Uterus (tissue), 4 donors: ENCODE measurements at places on chromosomes 11 and 22. TPM values are rescaled to one million over a fixed set of nuclear protein-coding genes. Genes with fewer than 3 reads are reported as not detected.

Gene ANKK1
- 0.41 TPM for total RNA-seq

Gene SHANK2
- total RNA-seq, result 0.88 TPM

Gene TSPAN4
- total RNA-seq, result 119 TPM

DNA sequence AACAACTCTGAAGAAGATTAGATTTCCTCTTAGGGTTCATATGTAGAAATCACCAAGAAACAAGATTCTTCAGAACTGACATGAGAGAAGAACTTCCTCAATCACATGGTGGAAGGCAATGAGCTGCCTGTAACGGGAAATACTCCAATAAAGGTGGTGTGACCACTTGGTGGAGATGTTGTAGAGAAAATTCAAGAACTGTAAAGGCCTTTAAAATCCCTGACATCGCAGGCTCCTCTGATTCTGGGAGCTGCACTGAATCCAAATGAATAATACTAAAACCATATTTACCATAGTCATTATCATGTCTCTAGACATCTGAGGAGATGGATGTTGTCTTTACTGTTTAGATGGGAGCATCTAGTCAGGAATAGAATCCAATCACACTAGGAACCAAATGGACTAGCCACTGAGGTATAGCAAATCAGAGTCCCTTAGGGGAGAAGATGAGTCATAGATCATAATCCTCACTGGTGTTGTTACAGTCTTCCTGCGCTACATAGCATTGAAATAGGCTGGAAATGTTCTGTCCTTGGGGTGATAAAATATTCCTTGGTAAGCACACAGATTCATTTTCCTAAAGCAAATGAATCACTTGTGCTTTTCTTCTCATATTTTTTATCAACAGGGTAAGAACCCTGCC, 321.6 kb upstream of the TENM4 start:
- H3K4me3 ChIP-seq, result no peak overlapping the region
- H3K4me1 ChIP-seq, result no peaks in the 10 kb centered on the region
- no peaks in the 10 kb centered on the region for H3K27me3 ChIP-seq

- no peaks in the 10 kb centered on the region for H3K27me3 ChIP-seq
- H3K4me1 ChIP-seq, result peaks cover 24% of the 10 kb centered on the region
- no peak for DNase-seq
- H3K36me3 ChIP-seq, result no peaks in the 10 kb centered on the region
- peak overlapping the region; percentile 75 for H3K27ac ChIP-seq
These were observed 21.0 kb upstream of the WNT7B start for GRCh38 chr22:45997777-45998637.

GRCh38 chr11:102291831-102292230, 25.5 kb upstream of the BIRC3 start:
- no peak for DNase-seq
- H3K4me3 ChIP-seq, result no peak overlapping the region
- H3K4me1 ChIP-seq, result peaks cover 9% of the 10 kb centered on the region

DNA sequence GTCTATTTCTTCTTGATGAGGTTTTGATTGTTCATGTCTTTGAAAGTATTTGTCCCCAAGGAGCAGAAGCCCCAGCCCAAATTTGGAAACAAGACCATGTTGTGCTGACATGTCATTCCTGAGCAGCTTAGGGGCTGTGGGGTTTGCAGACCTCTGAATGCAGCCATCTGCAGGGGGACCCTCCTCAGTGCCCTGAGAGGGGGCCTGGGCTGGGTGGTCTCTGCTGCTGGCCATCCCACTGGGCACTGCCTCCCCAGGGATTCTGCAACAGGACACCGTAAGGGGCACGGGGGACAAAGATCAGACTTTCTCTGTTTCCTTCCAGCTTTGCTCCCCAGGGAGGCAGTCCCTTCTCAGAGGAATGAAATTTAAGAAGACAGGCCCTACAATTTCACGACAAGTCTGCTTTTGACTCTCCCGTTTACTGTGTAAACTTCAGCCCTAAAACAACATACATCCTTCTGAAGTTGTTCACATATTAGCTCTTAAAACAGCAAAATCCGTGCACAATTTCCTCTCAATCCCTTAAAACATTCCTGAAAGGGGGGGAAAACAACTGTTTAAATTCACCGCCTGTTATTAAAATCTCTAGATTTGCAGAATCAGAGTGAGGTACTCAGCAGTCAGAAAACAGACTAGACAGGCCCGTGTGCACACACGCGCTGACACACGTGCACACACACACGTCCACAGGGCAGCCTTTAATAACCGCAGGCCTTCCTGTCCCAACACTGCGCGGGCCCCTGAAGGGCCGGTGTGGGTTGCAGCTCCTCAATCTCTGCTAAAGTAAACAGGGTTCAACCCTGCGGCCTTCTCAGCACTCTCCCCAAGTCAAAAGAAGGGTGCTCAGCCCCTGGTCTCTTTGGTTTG, 109.8 kb downstream of the KCNQ1 start:
- no peak overlapping the region for H3K27ac ChIP-seq
- H3K4me1 ChIP-seq, result no peaks in the 10 kb centered on the region
- no peaks in the 10 kb centered on the region for H3K27me3 ChIP-seq

DNA sequence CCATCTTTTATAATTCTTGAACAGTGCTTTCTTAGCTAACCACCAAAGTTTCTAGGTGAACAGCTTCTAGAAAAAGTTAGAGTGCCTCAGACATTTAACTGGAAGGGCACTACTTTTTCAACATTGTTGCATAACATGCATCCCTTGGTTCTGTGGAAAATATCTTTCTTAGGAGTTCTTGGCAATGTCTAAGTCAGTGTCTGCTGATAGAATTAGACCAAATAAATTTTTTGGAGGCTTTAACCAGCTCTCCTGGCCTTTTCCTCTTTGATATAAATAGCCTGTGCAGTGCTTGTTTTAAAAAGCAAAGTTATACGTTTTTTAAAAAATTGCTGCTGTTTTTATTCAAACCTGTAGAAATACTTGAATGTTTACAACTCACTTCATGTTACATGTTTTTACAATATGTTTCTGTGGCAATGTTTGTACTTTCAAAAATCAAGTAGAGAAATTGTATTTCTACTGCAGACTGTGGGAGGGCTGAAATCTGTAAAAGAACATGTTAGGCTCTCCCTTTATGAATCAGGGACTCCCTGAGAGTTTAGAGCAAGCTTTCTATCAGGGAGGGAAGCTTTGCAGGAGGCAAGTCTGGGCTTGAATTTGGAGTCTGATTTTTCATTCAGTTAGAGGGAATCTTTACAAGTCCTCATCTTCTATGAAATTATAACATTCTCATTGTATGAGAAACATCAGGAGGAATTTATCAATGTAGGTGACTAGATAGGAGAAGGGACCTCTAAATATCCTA, 16.3 kb upstream of the PANX1 start:
- no peaks in the 10 kb centered on the region for H3K27me3 ChIP-seq
- H3K27ac ChIP-seq, result peak overlapping the region; percentile 49
- no peaks in the 10 kb centered on the region for H3K36me3 ChIP-seq
- H3K4me1 ChIP-seq, result peaks cover 6% of the 10 kb centered on the region

GRCh38 chr11:5713695-5714094, 22.6 kb upstream of the OR56B1 start:
- H3K27me3 ChIP-seq, result no peaks in the 10 kb centered on the region
- no peak overlapping the region for H3K27ac ChIP-seq
- H3K4me1 ChIP-seq, result no peaks in the 10 kb centered on the region
- no peak for DNase-seq
- no peaks in the 10 kb centered on the region for H3K36me3 ChIP-seq

GRCh38 chr11:45621588-45621987, 43.8 kb downstream of the CHST1 start:
- H3K27me3 ChIP-seq, result no peaks in the 10 kb centered on the region
- H3K27ac ChIP-seq, result no peak overlapping the region
- no peaks in the 10 kb centered on the region for H3K4me1 ChIP-seq
- no peaks in the 10 kb centered on the region for H3K36me3 ChIP-seq

DNA sequence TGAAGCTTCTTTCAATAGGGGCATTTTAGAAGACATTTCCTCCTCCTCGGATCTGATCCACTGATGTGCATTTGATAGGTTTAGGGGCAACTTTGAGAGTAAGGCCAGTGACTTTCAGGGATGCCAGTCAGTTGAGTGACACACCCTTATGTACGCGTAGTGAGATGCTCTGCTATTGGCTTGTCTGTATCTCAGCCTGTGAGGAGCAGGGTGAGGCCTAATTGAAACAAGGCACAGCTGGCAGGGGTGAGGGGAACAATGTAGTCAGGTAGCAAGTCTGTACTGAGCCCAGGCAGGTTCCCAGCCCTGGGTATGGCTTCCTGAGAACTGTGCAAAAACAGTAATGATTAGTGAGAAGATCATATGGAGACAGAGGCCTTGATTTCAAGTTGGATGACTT, 61.5 kb downstream of the STIM1 start:
- H3K27me3 ChIP-seq, result no peaks in the 10 kb centered on the region
- no peak for DNase-seq
- no peak overlapping the region for H3K27ac ChIP-seq
